Activated naive CD8-positive, alpha-beta T cell treated with anti-CD3 and anti-CD28 coated beads, Interleukin-2, amount 50 U/mL, for 24 hours (primary cell): ENCODE measurements at places on chromosomes 3 and 15.

DNA sequence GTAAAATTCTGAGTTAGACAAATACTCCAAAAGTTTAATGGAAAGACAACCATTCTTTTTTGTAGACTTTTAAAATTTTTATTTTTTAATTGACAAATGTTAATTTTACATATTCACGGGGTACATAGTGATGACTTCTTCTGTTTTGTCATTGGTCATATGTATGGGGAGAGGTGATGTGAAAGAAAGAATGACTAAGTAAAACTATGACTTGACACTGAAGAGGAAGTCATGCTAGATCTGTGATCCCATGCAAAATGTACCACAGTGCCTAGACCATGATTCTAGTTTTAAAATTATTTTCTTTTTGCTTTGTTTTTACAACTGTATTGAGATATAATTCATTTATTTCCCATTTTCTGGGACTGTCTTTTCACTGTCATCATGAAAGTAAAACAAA lies 281.6 kb downstream of the MBNL1 start:
- no peak for DNase-seq

GRCh38 chr15:99135194-99135593 lies 30.3 kb downstream of the SYNM start:
- DNase-seq = no peak

DNA sequence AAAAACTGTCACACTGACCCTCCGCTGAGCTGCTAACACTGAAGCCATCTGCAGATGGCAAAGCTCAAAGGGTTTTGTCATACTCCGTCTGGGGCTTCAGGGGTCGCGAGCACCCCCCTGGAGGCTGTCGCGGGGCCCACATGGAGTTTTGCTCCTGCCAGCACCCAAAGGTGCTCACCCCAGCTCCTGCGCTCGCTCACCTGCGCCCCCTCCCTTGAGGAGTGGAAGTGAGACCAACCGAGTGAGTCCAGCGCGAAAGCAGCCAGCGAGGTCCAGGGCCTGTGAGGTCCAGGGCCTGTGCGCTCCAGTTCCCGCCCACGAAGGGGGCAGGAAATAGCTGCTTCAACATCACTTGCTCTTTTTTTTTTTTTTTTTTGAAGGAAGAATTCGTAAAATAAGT lies 208.5 kb downstream of the ROBO2 start:
- DNase-seq = no peak

DNA sequence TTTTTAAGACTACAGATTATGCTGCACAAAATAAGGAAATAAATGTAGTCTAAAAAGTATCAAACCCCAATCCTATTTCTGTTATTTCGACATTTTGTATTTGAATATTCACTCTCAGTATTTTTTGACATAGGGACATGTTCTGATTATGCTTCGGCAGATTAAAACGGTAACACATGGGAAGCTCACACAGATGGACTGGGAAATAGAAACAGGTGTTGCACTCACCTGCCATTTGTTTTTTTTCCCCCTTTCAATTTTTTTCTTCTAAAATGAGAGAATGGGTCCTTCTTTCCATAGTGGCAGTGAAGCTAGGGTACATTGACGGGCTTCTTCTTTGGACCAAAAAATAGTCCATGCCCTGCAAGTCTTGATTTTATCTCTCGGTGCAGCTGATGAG lies 163.1 kb downstream of the MYRIP start:
- DNase-seq = no peak

DNA sequence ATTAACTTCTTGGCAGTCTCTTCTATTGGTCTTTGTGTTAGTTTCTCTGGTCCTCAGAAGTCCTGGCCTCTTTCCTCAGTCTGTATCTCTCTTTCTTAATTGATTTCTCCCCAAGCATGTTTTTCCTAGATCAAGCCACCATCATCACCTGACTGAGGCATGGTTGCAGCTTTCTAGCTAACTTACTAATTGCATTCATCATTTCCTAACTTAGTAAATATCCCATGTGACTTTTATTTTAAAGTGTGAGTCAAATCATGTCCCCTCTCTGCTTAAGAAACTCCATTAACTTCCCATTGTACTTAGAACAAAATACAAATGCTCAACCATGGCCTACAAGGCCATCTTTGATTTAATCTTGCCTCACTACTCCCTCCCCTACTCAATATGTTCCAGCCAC lies 135.4 kb upstream of the FRMD4B start:
- no peak for DNase-seq

- no peak for DNase-seq
Measured at GRCh38 chr3:27553886-27554540, 69.8 kb upstream of the SLC4A7 start.
